ENCODE measurements at places on chromosomes 7 and 10. TPM values are rescaled to one million over a fixed set of nuclear protein-coding genes. Genes with fewer than 3 reads are reported as not detected.

Gene C10orf67
- total RNA-seq = 0.11 TPM

Gene SOSTDC1
- total RNA-seq = not detected

Gene JAZF1
- total RNA-seq = 7.2 TPM

Gene NRF1
- 11.5 TPM for total RNA-seq

Gene NPTX2
- total RNA-seq = 0.09 TPM

Gene C10orf62
- total RNA-seq = not detected

Gene NME8
- total RNA-seq = not detected

Gene MKRN1
- total RNA-seq = 61.2 TPM

Gene APBB1IP
- 10.0 TPM for total RNA-seq

Gene GARIN1A
- 0.42 TPM for total RNA-seq

Gene ATE1
- 21.4 TPM for total RNA-seq

Gene ZNF736
- total RNA-seq = not detected

Gene CHAT
- total RNA-seq = not detected

Gene PON3
- total RNA-seq = 27.0 TPM

Gene DRGX
- total RNA-seq = not detected

Gene UCN3
- total RNA-seq = not detected

Gene NFE2L3
- 11.7 TPM for total RNA-seq

Gene ZNF239
- 2.1 TPM for total RNA-seq

Gene TRIM4
- 26.3 TPM for total RNA-seq

Gene CCDC146
- 0.41 TPM for total RNA-seq

Gene HKDC1
- total RNA-seq = 21.3 TPM

Gene XRCC2
- total RNA-seq = 5.7 TPM

Gene UTF1
- 0.16 TPM for total RNA-seq

Gene WEE2
- total RNA-seq = not detected

Gene DYNC1I1
- total RNA-seq = 0.20 TPM

Gene KCP
- total RNA-seq = 0.18 TPM

Gene NEUROG3
- total RNA-seq = not detected

Gene PRKCQ
- total RNA-seq = 4.3 TPM

Gene GPR85
- total RNA-seq = not detected

Gene GATA3
- 4.0 TPM for total RNA-seq

Gene HHEX
- 12.5 TPM for total RNA-seq

Gene SP8
- total RNA-seq = not detected

Gene SFXN2
- 2.1 TPM for total RNA-seq

Gene SERPINE1
- 933 TPM for total RNA-seq

Gene CD36
- total RNA-seq = 0.06 TPM

Gene ZNF488
- total RNA-seq = 11.0 TPM

Gene RBM48
- total RNA-seq = 7.6 TPM

Gene EBF3
- 0.11 TPM for total RNA-seq

Gene HOXA4
- 2.3 TPM for total RNA-seq

Gene VPS37D
- total RNA-seq = 2.9 TPM

Gene CPA4
- 6.8 TPM for total RNA-seq

Gene DGKB
- not detected for total RNA-seq

Gene NODAL
- not detected for total RNA-seq

Gene INHBA
- total RNA-seq = 0.82 TPM

Gene MINDY4
- 2.8 TPM for total RNA-seq

Gene CISD1
- 38.1 TPM for total RNA-seq

Gene H2BK1
- total RNA-seq = not detected

Gene LEP
- total RNA-seq = not detected

Gene C7orf33
- not detected for total RNA-seq

Gene SPDYE2
- total RNA-seq = not detected

Gene FAM25C
- total RNA-seq = not detected

Gene EGR2
- 0.34 TPM for total RNA-seq

Gene SPDYE11
- total RNA-seq = not detected

Gene SEMA3E
- 2.1 TPM for total RNA-seq

Gene ACTL6B
- not detected for total RNA-seq

Gene ETV1
- total RNA-seq = 3.0 TPM

Gene CDHR3
- 4.6 TPM for total RNA-seq

All from A549 treated with RU486 at 1 μM for 4 hours (cell line).